ENCODE measurements at places on chromosomes 11 and 22.
A peak's percentile ranks its signal among the peaks of the same experiment; 100 is the strongest.

DNA sequence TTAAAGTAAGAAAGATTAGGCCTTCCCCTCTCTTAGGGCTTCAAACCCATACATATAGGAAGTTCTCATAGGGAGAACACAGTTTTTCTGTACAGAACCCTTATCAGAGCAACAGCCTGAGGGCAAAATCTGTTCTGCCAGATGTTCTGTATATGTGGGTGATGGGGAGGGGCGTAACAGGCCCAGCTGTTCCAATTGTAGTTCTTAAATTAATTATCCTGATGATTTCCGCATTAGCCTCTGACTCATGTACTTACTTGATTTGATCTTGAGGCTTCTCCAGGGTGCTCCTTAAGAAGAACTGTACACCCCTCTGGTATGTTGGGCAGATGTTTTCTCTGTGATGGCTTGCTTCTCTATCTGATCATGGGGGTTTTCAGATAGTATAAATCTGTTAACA, 123.1 kb upstream of the C11orf87 start:
- DNase-seq: no peak

DNA sequence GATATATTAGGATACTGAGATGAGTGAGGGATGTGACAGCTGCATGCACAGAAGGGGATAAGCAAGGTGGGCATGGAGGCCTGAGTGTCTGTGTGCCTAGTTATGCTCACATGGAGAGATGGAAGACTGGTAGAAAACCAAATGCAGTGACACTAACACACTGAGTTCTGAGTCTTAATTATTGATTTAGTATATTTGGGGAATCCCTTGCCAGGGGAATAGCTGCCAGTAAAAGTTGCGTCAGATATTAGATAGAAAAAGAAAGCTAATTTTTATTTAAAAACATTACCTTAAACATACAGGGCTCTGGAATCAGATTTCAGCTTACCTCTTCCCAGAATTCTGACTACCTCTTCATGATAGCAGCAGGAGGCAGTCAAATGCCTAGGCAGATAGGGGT, 620.5 kb downstream of the METTL15 start:
- DNase-seq: no peak

DNA sequence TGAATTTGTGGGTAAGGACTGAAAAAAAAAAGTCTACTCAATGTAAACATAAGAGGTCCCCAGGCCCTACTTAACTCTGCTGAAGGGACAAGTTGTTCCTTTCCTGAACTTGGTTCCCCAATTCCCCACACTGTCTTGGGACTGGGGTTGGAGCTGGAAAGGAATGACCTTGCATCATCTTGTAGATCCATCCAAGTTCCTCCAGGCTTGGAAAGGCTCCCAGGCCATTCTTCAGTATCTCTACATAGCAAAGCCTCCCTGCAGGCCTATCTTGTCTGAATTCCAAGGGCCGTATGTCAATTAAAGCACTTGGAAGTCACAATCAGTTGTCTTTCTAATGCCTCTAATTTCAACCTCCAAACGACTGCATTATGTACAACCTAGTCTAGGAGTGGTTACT, 361.2 kb downstream of the TMEM135 start:
- peak; percentile 65 for DNase-seq

DNA sequence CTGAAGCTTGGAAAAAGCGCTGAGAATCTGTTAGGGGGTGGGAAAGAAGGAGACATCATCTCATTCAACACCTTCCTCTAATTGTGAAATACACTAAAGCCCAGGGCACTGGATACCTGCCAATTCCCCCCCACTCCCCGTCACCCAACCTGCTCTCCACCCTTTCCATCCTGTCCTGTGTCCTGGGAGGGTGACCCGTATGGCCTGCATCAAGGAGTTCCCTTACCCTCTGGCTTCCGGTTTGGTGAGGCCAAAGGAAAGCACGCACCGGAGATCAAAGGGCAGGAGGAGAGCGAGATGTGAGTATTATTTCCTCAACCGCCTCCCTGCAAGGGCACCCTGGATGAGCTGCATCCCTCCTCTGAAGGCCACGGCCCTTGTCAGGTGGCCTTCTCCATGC, 65.0 kb upstream of the PTPRJ start:
- no peak for DNase-seq

- peak; percentile 37 for DNase-seq
Measured at GRCh38 chr11:44992181-44992582, 41.5 kb upstream of the TP53I11 start.

GRCh38 chr22:46937185-46937584, 174.7 kb downstream of the TBC1D22A start:
- DNase-seq: no peak

- DNase-seq: no peak
Measured at GRCh38 chr11:19853016-19853415, 140.4 kb downstream of the NAV2 start.

DNA sequence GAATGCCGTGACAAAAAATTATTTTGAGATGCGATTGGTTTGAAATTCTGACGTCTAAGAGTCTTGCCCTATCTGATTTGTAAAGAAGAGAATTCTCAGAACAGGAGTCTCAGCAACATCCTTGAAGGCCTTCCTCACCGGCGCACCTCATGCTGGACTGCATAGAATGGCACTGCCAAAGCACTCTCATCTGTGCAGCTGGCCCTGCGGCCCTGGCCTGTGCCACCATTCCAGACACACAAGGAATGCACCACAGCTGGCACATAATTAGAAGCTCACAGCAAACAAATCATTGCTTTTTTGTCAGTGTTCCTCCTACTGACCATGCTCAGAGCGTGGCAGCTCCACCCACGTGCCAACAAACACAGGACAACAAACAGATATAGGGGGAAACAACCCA, 166.0 kb downstream of the KIRREL3 start:
- DNase-seq: no peak

DNA sequence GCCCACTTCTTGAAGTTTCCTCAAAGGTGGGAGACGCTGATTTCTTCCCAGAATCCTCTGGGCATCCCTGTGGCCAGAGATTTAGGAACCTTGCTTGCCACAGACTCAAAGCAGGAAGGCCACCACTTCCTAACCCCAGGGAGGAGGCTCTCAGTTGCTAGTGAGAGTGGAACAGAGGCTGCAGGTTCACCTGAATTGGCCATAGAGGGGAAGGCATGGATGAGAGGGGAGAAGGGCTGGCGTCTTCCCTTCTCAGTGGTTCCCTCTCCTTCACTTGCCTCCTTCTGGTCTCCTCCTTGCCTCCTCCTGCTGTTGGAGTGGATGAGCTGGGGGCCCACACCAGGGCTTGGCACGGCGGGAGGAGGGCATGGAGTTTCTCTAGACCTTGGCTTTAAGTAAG, 185.7 kb downstream of the ADAMTS15 start:
- no peak for DNase-seq

DNA sequence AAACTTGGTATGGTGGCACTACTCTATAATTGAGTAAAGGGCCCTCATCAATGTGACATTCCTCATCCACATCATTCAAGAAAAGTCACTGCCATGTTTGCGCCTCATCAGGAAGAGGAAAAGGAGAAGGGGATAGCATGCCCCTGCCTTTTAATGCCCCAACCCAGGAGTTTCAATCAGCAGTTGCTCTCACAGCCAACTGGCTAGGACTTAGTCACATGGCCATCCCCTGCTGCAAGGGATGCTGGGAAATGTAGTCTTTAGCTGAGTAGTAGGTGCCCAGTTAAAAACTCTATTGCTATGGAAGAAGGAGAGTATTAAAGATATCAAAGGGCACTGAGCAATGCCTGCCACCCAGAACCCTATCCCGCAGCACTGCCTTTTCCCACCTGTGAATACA, 10.9 kb upstream of the CCND1 start:
- no peak for DNase-seq

DNA sequence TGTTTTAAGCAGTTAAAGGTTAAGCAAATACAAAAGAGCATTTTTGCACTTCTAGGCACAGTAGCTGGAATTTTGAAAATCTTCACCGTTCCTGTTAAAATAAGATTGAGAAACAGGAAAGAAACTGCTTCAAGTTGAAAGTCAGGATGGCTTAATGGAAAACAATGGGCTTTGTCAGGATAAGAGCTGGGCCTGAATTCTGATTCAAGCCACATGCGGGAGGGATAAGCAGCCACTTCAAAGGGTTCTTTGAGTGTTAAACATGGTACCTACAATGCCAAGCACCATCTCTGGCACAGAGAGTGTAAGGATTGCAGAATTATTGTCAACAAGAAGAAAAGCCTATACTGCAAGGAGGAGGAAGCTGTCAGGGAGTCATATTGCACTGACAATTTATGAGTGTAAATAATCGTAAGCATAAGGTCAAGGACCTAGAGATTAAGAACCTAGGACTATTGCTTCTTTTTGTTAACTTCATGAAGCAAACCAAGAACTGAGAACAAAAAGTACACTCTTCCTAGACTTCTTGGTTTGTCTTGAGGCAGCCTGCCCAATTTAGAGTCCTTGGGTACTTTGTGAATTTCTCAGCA, 32.5 kb downstream of the MPPED2 start:
- no peak for DNase-seq

DNA sequence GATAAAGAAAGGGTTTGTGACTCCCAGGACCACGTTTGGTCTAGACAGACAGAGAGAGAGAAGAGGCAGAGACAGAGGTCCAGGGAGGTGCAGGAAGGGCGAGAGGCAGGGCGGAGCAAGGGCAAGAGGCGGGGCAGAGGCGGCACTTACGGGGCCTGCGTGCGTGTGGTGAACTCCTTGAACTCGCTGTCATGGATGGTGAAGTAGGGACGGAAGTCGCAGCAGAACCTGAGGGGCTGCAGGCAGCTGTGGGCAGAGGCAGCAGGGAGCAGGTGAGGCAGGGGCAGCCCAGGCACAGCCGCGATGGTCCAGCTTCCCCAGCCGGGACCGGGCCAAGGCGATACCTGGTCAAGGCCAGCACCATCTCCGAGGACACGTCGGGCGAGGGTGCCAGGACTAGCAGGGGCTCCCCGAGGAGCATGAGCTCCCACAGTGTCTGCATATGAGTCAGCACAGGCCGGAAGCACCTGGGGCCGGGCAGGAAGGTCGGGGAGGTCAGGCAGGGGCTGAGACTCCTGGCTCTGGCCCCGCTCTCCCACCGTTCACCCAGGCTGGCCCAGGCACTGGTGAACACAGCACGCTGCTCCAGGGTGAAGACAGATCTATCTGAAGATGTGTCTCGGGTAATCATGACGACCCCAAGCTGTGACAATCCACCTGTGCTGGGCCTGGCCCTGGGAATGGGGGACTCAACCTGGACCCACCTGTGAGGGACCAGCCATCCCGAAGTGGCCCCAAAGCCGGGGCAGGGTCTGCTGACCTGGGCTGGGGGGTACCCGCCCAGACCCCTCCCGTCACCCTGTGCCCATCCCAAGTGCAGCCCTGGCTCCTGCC, 7.2 kb upstream of the PLXNB2 start:
- no peak for DNase-seq

DNA sequence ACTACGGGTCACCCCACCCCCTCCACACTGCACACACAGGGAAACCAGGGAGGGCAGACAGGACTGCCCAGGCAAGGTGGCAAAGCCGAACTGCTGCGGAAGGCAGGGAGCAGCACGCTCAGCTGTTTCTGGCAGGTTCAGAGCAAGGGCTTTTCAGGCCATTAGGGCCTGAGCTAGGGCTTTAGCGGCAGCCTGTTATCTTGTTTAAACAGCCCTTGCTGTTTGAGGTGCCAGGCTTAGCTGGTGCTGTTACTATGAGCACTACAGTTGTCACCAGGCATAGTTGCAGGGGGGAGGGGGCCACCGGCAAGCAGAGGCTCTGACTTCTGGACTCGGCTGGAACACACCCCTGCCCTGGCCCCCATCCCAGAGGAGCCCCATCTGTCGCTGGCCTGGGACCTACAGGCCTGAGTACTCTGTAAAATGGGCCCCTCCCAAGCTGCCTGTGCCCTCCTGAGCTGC, 34.9 kb downstream of the RSPH14 start:
- DNase-seq: no peak

GRCh38 chr22:18947905-18948304, 11.8 kb upstream of the PRODH start:
- DNase-seq: no peak

DNA sequence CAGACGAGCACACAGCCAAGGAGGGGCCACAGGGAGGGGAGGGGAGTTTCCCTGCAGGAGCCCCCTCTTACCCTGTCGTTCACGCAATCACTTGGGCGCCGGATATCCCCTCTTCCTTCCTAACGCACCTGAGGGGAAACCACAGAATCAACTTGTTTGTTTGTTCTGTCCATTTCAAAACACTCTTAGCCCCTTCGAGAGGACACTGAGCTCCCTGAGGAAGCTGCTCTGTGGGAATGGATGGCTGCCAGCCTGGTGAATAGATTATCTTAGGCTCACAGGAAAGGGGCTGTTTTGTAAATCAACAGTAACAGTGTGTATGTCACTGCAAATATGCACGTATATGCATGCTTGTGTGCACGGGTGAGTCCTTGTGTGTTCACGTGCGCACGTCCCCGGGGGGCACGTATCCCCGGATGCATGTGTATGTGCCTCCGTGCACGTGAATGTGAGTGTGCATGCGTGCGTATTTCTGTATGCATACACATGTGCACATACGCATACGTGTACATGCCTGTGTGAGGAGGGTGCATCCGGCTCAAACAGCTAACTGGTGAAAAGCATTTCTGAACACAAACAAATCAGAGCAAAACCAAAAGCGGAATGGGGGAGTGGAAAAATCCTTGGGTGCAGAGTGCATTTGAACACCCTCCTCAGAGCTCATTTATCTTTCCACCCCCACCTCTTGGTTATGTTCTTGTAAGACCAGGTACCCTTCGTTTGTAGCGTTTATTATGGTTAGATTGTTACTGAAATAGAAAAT, 7.2 kb downstream of the ARSA start:
- no peak for DNase-seq

DNA sequence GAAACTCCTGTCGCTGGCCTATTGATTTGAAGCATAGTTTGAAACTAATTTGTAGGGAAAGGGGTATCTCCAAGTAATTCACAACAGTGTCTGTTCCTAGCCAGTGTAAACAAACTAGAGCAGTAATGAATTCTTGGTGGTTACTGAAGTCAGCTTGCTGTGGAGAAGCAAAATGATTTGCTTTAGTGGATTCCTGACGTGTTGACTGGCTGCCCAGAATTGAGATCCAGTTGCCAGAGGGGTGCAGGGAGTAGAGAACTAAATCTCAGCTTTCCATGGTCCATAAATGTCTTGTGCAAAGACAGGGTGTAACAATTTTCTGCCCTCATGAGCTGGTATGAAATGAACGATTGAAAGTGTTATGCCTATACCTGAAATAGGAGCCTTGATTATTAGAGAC, 382.5 kb upstream of the KIRREL3 start:
- no peak for DNase-seq

DNA sequence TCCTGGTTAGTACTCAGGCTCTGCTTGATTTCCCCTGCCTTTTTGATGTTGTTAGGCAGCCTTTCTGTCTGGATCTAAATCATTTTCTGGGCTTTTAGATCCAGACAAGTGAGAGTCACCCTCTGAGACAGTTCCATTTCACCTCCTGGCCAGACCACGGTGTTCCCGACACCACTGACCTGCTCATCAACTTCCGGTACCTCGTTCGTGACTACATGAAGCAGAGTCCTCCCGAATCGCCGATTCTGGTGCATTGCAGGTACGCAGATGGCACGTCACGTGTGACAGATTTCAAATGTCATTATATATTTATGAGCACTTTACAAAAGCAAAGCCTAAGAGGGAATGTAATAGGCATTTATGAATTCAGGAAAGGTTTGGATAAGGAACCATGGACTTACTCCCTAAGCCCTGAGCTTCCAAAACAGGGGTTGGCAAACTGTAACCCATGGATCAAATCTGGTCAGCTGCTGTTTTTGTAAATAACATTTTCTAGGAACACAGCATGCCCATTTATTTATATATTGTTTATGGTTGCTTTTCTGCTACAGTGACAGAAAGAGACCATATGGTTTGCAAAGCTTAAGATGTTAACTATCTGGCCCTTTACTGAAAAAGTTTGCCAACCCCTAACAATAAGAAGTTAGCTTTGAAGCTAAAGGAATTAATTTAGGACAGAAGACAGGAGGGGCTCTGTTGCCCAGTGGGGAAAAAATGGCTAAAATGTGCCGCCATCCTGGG, 53.1 kb upstream of the OR4B1 start:
- no peak for DNase-seq
